ENCODE measurements at places on chromosomes 4 and X.

GRCh38 chr4:184364100-184364921, 110.0 kb downstream of the IRF2 start:
- DNase-seq: no peak

DNA sequence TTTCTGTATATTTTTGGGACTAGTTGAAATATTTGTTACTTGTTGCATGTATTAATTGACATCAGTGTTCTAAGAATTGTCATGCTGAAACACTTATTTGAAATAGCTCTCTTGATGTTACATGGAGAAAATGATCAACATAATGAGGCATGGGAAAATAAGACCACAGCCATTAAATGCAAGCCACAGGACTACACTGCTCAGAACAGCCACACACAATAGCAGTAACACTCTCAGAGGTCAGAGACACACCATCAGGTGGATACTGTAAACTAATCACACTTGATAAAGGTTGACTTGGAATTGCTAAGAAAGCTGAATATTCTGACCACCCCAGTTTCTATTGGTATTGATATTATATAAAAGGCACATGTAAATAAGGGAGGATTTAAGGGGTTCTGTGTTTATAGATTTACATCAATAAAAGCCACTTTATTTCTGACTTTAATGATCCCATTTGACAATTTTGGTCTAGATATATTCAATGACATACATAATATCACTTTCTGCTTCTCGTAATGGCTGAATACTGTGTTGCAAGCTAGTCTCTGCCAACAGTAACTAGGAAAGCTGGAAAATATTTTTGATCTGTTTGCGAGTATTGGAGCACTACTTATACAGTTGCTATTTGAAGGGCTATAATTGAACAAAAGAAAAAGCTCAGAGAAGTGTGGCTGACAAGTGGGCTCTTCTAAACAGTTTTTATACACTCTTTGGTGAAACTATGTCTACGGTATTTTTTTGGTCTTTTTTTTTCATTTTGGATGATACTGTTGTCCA, 876.5 kb upstream of the INTU start:
- DNase-seq: no peak

DNA sequence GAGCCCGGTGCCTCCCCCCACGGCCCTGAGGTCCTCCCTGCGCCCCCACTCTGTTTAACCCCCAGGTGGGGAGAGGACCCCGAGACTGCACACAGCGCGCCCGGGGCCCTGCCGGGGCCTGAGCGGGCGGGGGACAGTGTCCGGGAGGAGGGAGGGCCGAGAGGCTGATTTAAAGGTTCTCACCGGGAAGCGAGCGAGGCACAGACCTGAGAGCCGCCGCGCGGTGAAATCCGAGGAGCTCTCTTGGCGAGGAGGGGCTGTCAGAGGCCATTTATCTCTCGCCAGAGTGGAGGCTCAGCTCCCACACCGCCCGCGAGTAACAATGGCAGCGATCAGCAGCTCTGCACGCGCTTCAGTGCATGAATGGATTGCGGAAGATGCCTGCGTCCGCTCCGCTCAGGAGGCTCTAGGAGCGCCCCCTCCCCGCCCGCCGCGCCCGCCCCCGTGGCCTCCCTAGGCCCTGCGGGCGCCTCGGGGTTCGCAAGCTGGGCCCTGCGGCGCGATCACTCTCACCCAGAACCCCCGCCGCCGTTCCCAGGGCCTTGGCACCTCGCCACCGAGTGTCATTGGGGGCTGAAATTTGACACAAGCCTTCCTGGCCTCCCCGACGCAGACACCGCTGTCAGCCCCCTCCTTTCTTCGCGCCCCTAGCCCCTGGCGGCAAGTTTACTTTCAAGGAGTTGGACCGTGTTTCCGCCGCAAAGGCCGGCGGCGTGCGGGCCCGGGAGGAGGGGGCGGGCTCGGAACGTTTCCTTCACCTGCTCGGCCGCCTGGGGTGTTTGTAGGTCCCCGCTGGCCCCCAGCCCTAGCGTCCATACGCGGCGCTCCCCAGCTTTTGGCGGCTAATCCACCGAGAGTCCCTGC, 48.7 kb upstream of the BCOR start:
- DNase-seq: peak; percentile 53

- DNase-seq: peak; percentile 7
Observed at GRCh38 chr4:186584912-186585311, 29.5 kb upstream of the MTNR1A start.

- peak; percentile 82 for DNase-seq
Observed at GRCh38 chrX:122866532-122866931, 317.5 kb upstream of the GRIA3 start.

GRCh38 chr4:72326692-72327632, 242.1 kb downstream of the ADAMTS3 start:
- DNase-seq: peak; percentile 68

DNA sequence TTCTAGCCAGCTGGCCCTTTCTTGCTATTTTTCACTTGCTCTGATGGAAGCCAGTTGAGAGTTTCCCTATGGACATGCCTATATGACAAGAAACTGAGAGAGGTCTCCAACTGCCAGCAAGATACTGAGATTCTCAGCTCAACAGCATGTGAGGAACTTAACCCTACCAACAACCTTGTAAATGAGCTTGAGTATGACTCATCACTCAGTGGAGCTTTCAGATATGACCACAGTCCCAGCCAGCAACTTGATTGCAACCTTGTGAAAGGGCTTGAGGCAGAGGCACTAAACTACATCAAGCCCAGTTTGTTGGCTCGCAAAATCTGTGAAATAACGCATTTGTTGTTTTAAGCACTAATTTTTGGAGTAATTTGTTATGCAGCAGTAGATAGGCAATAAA, 175.8 kb downstream of the COMMD8 start:
- peak; percentile 70 for DNase-seq

Measured in fibroblast of the aortic adventitia (primary cell).